Spinal cord (tissue), 10 donors: ENCODE measurements at places on chromosomes 2 and 18. TPM values are rescaled to one million over a fixed set of nuclear protein-coding genes. Genes with fewer than 3 reads are reported as not detected.

DNA sequence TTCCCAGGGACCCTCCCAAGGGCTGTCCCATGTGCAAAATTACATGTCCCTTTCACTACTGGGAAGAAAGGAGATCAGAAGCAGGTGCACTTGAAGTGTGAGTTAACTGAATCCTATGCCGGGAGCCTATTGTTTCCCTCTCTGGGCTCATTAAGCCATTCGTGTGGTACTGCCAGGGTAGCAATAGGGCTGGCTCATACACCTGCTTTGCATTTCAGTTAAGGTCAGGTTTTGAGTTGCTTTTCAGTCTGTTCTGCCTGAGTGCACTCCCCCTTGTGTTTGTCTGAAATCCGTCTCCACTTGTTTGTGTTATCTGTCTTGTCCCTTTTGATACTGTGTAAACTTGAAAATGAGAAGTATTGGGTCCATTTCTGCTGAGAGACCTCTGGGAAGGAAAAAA lies 1232.6 kb upstream of the NRXN1 start:
- DNase-seq: no peak

- no peak for DNase-seq
Measured at GRCh38 chr2:47810850-47811249, 27.9 kb downstream of the MSH6 start.

DNA sequence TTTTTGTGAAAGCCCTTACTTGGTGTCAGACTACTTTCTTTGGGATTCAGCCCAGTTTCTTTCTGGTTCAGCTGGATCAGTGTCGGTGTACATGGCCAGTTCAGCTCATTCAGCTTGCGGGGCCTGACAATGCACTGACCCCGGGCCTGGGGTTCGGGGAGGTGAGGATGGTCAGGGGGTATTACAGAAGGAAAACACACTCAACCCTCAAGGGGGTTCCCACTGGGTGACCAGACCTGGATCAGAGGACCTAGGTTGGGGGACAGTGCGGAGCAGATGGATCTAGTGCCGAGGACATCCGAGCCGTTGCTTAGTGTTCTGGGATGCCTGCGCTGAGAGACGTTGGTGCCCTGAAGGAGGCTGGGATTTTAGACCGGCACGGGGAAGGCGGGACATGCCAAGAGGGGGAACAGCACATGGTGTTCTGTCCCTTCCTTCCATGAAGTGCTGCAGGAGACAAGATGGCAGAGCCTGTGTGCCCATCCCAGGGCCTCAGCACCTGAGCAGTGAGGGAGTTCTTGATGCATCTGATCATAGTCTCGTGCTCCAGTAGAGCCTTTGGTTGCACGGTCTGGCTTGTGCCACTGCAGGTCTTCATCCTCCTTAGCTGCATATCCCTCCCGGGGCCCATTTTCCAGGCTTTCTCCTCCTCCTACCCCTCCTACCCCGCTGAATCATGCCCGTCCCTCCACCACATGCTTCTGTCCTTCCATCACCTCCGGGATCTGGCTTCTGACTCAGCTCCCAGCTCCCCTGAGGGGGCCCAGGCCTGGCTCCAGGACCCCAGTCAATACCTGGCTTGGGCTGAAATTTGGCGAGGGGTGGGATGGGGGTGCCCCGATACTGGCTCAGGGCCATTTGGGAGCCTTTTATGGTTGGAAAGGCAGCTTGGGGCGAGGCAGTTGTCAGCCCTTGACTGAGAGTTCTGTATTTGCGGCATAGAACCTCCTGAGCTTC lies 18.0 kb downstream of the SPEG start:
- DNase-seq: no peak

GRCh38 chr18:44869533-44869932 lies 188.8 kb downstream of the SETBP1 start:
- no peak for DNase-seq

GRCh38 chr2:70091816-70092215 lies 4.5 kb downstream of the PCBP1 start:
- no peak for DNase-seq

GRCh38 chr2:109516445-109517117 lies 97.2 kb downstream of the SEPTIN10 start:
- no peak for DNase-seq

- DNase-seq: no peak
Measured at GRCh38 chr18:79770501-79770815, 27.3 kb upstream of the KCNG2 start.

DNA sequence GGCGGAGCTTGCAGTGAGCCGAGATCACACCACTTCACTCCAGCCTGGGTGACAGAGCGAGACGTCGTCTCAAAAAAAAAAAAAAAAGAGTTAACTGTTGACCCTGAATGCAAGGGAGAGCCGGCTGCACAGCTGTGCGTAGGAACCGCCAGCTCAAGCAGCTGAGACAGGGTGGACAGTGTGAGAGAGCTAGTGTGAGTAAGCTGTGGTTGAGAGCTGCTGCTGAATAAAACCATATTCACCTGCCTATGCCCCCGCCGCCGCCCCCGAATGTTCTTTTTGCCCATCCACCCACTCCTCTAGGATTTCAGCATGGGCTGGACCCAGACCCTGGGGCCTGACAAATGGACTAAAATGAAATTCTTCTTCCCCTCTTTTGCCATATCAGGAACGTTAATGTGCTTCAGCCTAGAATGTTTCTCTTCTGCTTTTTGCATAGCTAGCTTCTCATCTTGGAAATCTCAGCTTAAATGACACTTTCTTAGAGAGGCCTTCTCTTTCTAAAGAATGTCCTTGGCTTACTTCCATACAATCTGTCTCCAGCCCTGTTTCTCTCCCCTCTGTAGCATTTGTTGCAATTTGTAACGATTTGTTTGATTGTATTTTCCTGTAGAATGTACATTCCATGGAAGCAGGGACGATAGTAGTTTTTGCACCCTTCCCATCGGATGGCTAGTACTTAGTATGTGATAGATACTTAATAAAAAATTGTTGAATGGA lies 142.7 kb downstream of the KLHL14 start:
- no peak for DNase-seq

DNA sequence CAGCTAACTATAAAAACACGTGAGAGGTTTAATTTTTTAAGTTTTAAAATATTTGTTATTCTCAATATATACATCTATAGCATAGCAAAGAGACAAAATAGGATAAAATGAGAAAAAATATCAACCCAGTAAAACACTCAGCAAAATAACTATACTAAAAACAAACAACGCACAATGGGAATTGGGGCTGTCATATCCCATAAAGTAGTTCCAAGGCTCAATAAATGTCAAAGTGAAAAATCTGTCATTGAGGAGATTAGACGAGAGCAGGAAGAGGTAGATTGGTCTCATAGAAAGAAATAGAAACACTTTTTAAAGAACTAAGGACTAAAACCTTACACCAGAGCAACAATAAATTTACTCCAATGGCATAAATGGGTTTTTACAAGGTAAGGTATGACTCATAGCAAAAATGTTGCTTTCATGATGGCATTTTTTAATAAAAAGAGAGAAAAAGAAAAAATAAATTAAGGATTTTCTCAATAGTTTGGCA lies 153.7 kb downstream of the EVA1A start:
- no peak for DNase-seq

- DNase-seq: peak; percentile 52
Measured at GRCh38 chr18:2997846-2998564, 14.9 kb downstream of the LPIN2 start.

GRCh38 chr2:111100087-111100764 lies 20.5 kb upstream of the BCL2L11 start:
- DNase-seq: no peak

AQP12B gene
- total RNA-seq: not detected

DNA sequence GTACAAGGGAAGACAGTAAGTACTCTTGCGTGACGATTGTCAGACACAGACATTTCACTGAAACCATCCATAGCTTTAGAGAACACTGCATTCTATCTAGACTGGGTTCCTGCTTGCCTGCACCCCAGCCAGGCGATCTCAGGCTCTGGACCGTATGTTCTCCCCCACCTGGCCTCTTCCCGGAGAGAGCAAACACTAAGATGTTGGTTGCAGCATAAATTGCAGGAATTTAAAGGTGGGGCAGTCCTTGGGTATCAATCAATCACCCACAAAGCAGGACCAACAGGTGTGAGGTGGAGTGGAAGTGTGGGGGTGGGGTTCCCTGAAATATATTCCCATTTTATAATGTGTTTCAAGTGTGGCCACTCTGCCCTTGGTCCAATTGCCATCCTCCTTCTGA lies 103.6 kb upstream of the TGFA start:
- DNase-seq: no peak

ST8SIA5 gene
- total RNA-seq: 7.6 TPM

- DNase-seq: no peak
Measured at GRCh38 chr2:196836440-196836839, 27.3 kb upstream of the C2orf66 start.

DNA sequence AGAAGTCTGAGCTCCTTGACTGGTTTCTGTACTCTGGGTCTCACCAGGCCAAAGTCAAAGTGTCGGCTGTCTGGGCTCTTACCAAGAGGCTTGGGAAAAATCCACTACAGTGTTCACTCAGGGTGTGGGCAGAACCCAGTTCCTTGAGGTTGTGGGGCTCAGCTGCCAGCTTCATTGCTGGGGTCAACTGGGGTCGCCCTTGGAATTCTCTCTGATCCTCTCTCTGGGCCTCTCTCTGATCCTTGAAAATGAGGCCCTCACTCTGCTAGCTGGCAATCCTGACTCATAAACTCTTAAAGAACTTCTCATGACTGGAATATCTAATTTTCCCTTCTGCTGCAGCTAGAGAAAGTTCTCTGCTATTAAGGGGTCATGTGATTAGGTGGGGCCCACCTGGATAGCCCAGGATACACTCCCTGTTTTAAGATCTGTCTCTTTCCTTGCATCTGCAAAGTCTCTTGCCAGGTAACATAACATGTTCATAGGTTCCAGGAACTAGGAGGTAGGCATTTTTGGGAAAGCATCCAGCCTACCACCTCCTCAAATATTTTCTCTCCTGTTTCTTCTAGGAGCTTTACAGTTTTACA lies 66.3 kb downstream of the SP110 start:
- no peak for DNase-seq

DNA sequence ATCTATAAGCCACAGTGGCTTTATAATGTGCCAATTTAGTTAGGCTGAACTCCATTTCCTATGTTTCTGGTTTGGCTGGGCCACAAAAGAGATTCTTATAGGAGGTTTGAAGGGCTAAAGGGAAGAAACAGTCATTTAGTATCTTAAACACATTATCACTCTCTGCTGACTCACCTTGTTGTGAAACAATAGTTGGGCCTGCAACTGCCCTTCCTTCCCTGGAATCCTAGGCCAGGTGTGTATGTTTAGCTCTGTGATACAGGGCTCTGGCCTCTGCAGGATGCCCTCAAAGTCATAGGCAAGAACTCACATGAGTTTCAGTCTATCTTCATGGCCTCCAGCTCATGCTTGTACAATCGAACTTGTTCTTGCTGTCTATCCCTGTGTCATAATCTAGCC lies 400.0 kb upstream of the CELF4 start:
- DNase-seq: no peak

GRCh38 chr2:179965291-179966258 lies 41.5 kb downstream of the CWC22 start:
- DNase-seq: no peak

DNA sequence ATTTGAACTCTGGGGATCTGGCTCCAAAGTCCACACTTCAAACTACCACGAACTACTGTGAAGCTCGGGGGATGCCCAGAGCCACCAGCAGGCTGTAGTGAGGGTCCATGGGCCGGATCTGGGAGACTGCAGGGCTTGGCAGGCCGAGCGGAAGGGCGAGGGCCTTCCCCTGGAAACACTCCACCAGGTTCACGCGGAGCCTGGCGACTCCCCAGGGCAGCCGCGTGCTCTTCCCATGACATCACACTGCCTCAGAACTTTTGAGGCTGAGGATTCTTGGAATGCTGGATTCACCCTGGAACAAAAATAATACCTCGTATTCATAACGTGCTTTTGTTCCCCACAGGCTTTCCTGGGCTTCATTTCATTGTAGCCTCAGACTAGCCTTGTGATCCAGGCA lies 201.0 kb downstream of the SMAD7 start:
- DNase-seq: no peak

BBS5 gene
- 16.9 TPM for total RNA-seq

- no peak for DNase-seq
Measured at GRCh38 chr18:63368611-63369010, 1.6 kb upstream of the KDSR start.

DNA sequence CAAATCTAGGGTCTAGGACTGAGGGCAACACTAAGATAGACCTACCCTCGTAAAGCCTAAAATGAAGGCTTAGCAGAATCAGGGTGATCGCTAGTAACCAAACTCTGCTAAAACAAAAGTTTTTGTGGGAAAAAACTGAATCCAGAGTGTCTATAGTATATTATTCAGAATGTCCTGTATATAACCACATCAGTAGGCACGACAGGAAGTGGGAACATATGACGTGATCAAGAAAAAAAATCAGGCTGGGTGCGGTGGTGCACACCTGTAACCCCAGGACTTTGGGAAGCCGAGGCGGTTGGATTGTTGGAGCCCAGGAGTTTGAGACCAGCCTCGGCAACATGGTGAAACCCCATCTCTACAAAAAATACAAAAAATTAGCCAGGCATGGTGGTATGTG lies 106.1 kb downstream of the UGGT1 start:
- no peak for DNase-seq

GRCh38 chr2:20596193-20596972 lies 54.5 kb downstream of the HS1BP3 start:
- DNase-seq: no peak

- peak; percentile 68 for DNase-seq
Measured at GRCh38 chr2:219571311-219572236, at the start of gene OBSL1. Gene OBSL1, minus strand, starts transcription at chr2:219571539. Its CDS starts 307 bp downstream, at chr2:219571232.

- no peak for DNase-seq
Measured at GRCh38 chr2:231357931-231358330, 37.6 kb upstream of the B3GNT7 start.

DNA sequence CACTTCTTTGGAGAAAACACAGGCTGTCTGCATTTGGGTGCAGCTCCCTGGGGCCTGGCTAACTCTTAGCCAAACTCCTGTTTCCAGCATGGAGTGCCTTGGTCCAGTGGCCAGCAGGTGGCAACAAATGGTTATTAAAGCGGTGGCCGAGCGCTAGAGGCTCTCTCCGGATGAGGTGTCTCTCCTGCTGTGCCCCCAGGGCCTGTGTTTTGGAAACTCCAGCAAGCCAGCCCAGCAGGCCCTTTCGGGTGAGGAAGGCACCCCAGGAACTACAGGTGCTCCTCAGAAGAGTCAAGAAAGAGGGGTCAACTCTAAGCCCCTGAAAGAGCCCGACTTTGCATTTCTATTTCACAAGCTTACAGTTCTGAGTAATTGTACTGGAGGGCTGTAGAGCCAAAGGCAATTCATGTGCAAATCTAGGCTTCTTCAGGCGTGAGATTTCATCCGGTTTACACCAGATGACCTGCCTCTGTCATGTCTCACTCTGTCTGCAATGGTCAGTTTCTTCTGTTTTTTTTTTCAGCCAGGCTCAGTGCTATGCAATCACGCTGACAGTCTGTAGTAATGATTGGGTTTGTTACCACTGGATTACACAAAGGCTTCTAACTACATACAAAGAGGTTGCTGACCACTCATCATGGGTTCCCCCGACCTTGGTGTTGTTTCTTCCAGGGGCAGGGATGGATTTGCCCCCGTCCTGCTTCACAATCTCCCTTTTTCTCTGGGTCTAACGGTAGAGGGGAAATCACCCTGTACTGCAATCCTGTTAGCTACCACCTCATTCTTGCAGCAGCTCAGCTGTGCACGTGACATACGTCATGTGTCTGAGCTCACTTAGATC lies 7.6 kb upstream of the CHRNA1 start:
- DNase-seq: peak; percentile 88

IFIH1 gene
- 9.1 TPM for total RNA-seq

- no peak for DNase-seq
Measured at GRCh38 chr2:124814968-124815745, 790.1 kb downstream of the CNTNAP5 start.

GRCh38 chr2:49189512-49190225 lies 35.4 kb upstream of the FSHR start:
- no peak for DNase-seq

GRCh38 chr18:25678221-25678620 lies 326.3 kb upstream of the ZNF521 start:
- DNase-seq: no peak
